ENCODE measurements at places on chromosomes 7 and 10.

DNA sequence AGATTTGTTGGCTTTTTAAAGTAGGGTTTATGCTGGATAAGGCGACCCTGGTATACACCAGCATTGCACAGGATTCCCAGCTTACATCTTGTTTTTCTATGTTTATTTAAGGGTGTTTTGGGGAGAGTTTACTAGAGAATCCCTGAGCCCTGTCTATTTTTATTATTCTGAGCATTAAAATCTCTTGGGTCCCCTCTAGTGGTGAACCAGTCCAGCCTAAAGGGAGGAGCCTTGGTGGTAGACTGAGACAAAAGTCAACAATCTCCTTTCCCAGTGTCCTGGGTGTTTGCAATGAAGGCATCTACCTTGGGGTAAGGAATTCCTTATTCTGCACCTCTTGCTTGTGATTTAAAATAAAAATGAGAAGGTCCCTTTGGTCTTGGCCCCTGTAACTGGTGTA lies 38.2 kb downstream of the ANTXRL start:
- no peak for DNase-seq

DNA sequence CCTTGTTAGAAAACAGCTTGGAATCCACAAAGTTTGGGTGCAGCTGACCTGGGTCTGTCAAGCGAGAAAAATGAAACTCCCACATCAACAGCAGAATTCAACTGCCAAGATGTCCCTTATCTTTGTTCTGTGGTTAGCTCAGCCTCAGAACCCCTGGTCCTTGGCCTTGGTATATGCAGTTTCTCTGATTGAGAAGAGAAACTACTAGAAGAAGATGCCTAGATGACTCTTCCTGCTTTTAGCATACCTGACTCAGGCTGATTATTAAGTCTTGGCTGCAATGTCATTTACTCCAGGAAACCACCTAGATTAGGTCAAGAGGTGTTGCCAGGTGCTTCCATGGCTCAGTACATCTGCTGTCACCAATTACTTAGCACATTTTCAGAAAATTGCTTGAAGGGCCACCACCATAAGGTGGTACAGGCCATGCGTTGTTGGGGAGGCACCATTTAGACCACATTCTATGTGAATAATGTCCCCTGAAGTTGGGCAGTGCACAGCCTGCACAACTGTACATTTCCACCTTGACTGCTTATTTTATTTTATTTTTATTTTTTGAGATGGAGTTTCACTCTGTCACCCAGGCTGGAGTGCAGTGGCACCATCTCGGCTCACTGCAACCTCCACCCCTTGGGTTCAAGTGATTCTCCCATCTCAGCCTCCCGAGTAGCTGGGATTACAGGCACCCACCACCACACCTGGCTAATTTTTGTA lies 59.4 kb upstream of the ZNF438 start:
- no peak for DNase-seq

DNA sequence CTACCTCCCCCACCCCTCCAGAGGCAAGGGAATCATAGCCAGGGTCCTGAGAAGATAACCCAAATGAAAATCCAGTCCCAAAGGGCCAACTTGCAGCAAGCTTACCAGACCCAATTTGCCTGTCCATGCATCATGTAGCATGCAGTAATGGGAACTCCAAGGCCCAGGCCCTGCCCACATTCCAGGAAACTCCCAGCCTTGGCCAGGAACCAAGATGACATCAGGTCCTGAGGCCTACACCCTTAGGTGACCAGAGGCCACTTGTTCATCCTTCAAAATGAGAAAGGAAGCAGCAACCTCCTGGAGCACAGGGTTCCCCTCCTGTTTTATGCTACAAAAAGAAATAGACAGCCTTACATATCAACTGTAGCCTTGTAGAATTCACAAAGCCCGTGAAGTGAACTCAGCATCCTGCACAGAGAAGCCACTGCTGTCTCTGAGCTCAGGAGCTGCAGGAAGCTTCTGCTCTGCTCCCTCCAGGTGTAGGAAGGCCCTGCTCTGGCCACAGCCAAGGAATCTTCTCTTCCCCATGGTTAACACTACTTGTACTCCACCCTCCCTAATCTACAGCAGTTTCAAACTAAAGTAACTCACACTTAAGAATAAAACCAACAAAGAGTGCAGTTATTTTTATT lies 30.3 kb upstream of the GRB10 start:
- DNase-seq, result no peak

GRCh38 chr7:69692611-69693010 lies 94.3 kb downstream of the AUTS2 start:
- no peak for DNase-seq

DNA sequence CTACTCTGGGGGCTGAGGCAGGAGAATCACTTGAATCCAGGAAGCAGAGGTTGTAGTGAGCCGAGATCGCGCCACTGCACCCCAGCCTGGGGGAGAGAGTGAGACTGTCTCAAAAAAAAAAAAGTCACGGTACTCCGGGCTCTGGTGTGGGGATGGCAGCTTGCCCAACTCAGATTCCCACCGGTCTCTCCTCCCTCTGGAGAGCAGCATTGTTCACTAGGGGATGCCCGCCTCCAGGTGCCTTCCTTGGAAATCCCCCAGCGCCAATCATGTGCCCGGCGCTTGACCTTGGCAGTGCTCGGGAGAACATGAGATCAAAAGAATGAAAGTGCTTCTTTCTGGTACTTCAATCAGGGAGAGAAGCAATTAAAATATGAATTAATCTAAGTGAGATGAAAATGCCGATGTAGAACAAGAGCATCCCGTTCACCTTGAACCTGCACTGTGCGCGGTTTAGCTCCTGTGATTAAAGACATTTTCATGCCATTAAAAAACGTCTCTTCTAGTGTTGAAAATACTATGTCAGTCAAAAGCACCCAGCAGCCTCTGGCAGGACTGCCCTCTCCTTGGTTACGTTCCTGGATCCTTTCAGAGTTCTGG lies 1127.3 kb upstream of the AUTS2 start:
- no peak for DNase-seq

DNA sequence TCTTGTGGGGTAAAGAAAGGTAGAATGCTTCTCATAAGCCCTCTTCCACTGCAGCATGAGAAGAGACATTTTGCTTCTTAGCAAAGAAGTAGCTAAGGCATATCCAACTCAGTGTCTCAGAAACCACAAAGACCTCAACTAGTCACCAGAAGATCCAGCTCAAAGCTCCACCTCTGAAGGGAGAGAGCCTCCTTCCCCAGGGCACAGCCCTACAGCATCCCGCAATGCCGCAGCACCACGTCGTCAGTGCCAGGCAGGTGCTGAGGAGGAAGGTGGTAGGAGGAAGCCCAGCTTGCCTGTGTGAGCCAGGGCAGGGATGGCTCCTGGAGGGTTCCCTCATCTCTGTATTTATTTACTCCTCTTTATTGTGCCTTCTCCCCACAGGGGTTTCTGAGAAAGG lies 385.6 kb upstream of the NPVF start:
- DNase-seq, result no peak

DNA sequence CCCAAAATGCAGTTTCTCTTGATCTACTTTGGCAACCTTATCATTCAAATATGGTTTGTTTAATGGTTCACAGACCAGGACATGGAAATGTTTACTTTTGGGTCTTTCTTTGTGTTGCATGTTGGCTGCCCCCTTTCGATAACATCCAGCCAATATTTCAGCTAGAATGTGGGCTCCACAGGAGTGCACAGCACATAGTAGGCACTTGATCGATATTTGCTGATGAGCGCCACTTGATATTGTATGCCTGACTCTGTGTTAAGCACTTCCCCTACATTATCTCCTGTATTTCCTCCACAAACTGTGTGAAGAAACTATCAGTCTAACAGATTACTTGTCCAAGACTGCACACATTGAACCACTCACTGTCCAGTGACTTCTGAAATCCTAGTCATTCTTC lies 60.2 kb downstream of the SMURF1 start:
- DNase-seq, result no peak

- no peak for DNase-seq
Observed at GRCh38 chr7:105707381-105707780, 126.1 kb upstream of the EFCAB10 start.

- DNase-seq, result no peak
Observed at GRCh38 chr10:110269374-110270318, 35.1 kb downstream of the SMNDC1 start.

DNA sequence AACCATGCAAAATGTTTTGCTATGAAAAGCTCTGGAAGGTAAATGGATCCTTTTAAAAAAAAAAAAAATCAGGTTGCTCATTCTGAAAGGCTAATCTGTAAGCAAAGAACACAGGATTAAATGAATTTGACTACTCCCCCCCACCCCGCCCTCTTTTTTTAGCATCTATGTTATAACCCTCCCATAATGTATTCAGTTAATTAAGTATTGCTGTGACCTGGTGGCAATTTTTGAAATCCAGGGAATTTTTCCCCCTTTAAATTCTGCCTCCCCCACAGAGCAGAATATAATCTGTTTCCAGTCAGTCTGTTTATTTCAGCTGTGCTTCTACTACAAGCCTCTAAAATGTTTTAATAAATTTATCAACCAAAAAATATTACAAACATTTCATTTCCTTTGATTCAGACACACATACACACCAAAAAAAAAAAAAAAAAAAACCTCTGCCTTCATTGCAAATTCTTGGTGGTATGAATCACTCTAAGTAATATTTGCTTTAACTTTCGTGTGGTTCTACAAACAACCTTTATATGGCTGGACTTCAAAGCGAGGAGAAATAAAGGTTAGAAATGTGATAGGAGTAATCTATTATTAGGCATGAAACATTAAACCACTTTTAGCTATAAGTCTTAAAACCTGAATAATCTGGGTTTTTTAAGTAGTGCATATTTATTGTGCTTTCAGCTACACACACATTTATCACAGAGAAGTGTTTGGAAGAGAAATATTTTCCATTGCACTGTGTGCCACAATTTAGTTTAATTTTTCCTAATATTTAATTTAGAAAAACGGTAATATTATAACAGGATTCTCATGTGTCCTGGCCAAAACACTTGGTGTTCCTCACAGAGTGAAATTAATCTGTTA lies 64.4 kb upstream of the ARID5B start:
- DNase-seq, result no peak

- no peak for DNase-seq
Observed at GRCh38 chr10:70602665-70603448, at the start of gene PRF1. Gene PRF1 (minus strand): TSS chr10:70602741. CDS start chr10:70600902, 1,839 bp downstream.

- DNase-seq, result no peak
Observed at GRCh38 chr7:27641581-27642230, 21.0 kb downstream of the HIBADH start.

- DNase-seq, result no peak
Observed at GRCh38 chr7:9091282-9091681, 657.9 kb downstream of the NXPH1 start.
